ENCODE measurements at places on chromosomes 4 and X.

GRCh38 chrX:108734426-108734825 is 1.9 kb downstream of the IRS4 start:
- no peak for DNase-seq

DNA sequence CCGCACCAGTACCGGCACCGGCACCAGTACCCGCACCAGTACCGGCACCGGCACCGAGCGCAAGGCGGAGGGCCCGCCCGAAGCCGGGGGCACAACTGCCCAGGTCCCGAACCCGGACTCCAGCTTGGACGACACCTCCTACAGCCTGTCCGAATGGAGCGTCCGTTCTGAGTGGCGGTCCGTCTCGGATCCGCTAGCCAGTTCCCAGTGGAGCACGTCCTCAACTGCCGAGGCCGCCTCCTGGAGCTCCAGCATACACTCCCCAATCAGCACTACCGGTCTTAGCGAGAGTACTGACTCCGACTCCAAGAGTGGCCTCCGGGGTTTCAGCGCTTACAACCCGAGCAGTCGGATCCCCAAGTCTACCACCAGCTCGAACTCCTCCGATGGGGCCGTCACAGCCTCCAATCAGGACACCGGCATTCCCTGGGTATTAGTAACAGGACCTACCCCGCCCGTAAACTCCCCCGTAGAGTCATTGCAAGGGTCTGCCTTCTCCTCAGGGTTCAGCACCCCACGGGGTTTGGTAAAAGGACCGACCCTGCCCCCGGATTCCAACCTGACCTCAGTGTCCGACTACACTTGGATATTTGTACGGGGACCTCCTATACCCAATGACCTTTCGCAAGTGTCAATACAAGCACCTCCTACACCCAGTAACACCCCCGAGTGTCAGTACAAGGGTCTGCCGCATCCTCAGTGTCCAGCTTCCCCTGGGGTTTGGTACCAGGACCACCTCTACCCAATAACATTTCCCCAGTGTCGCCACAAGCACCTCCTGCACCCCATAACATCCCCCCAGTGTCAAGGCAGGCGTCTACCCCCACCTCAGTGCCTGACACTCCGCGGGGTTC is 721 bp upstream of the MAOA start:
- peak; percentile 21 for DNase-seq

DNA sequence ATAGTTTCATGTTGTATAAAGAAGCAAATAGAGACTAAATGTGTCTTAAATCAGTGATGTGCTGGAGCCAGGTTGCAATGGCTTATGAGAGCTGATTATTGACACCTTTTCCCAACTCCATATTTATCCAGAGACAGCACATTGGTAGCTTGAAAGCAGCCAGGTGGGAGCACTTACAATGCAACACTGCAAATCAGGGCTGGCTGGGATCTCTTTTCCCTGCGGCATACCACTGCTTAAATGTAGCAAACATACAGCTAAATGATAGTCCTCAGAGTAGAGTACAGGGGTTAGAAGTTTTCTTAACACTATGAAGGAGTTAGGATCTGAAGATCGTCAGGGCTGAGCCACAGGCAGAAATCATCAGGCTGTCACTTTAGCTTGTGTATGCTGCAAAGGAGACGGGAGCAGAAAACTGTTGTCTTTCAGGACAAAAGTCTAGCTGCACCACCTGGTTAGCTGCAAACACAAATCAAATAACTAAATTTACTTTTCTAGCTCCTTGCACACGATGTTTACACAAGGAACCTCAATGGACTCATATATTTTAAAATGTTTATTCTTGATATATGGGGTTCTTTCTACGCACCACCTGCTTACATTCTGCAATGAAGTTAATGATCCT is 527.3 kb downstream of the TLL1 start:
- DNase-seq: no peak

GRCh38 chrX:21873063-21873775 is 17.4 kb downstream of the YY2 start:
- no peak for DNase-seq

DNA sequence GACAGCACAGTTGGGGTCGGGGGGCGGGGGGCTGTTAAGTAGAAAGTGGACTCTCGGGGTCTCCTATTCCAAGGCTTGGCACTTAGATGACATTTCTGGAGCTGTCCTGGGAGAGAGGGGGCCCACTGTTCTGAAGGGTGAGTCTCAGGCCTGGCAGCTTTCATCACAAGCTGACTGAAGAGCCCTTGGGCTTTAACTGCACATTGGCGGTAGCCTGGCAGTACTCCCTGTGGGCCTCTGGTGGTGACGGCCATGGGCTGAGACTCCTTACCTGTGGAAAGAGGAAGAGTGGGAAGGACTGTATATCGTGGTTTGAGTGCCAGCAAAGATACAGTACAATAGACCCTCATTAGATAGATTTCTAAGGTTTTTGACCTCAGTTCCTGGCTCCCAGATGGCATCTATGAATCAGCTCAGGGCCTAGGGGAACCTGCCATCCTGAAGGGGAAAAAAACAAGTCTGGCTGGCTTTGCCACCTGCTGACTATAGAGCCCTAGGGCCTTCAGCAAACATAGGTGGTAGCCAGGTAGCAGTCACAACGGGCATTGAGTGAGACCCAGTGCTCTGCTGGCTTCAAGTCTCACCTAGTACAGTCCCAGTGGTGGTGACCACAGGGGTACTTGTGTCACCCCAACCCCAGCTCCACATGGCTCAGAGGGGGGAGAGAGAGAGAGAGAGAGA is 87.9 kb downstream of the ANKRD17 start:
- no peak for DNase-seq

DNA sequence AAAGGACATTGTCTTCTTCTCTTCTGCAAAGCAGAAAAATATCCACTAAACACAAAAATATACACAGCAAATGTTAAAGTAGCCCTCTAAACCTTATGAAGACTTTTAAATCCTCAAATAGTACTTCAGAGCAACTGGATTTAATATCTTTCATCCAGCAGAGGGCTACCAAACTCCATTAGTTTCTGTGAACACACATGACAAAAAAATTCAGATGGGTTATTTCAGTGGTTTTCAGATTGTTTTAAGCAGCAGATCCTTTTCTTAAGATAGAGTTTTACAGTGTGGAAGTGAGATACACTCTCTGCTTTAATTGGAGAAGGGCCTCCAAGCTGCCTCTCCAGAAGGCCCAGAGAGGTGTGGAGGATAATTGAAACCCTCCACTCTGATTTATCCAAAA is 56.7 kb downstream of the ANK2 start:
- DNase-seq: no peak

DNA sequence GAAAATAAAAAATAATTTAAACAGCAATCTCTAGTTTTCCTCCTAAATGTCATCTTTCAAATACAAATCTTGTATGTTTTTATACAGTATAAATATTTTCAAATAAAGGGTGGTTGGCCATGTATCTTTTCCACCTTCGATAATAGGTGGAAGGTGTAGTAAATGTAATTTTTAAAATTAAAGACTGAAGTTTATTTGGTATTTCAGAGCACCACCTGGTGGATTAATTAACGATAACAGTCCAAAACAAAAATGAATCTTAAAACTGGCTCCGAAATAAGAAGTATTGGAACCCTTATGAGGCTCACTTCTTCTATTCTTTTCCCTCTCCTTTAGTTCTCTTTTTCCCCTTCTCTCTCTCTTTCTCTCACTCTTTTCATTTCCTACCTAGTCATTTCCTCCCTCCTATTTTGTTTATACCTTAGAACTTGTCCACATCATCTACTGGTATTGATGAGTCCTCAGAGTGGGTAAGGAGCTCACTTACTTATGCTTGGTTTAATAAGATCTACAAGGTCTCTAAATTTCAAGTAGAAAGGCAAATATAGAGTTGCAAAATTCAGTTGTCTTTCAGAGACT is 82.9 kb upstream of the EXOC1L start:
- no peak for DNase-seq

DNA sequence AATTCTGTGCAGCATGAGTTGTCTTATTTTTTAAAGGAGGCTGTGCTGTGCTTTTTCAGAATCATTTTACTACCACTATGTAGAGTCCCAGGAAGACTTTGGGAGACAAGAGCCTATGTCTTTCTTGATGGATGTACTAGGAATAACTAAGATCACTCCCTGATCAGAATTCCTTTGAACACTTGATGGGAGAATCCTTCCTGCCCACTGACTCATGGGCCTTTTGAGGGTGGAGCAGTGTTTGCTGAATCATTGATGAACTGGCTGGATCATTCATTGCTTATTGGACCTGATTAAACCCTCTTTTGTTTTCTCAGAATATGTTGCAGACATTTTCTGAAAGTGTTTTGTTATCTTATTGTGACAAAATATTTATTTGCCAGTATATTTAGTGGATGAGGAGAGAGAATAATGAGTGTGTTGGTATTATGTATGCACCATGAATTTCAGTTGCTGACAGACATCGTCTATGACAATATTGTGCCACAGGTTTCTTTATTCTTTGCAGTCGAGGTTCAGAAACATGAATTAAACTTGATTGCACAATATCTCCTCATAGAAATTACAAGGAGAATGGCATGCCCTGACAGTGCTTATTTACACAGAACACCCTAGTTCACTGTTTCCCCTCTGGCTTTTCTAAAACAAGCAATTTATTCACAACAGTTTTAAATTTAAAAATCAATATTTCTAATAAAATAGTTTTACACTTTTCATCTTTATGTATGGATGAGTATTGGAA is 36.3 kb downstream of the POU4F2 start:
- no peak for DNase-seq

DNA sequence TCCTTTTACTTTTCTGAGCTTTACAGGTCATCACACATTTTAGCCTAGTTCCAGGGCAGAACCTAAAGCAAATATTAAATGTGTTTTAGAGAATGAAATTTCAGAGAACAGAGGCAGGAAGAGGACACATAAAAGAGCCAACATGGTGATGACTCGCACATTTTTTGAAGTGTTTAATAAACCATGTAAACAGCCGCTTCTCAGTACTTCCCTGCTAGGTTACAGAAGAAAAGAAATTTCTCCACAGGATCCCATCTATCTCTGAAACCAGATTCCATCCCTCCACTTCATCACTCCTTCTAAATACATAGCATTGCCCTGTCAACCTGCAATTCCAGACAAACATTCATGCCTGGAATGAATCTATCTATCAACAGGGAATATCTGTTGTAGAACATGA is 949.5 kb upstream of the PCDH7 start:
- no peak for DNase-seq

DNA sequence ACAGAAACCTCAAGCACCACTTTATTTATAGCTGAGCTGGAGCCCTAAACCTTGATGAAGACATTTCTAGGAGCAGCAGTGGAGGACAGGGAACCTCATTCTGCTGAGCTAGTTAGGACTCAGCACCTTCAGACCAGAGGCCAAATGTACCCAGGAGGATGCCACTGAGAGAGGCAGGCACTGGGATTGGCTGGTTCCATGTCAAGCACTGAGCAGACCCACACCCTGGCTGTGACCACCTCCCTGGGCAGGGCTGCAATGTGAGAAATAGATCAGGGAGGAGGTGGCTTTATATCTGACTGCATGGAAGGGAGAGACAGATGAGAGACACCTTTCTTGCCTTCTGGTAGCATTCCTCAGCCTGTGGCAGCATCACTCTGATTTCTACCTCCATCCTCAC is 304.6 kb downstream of the STK32B start:
- no peak for DNase-seq

DNA sequence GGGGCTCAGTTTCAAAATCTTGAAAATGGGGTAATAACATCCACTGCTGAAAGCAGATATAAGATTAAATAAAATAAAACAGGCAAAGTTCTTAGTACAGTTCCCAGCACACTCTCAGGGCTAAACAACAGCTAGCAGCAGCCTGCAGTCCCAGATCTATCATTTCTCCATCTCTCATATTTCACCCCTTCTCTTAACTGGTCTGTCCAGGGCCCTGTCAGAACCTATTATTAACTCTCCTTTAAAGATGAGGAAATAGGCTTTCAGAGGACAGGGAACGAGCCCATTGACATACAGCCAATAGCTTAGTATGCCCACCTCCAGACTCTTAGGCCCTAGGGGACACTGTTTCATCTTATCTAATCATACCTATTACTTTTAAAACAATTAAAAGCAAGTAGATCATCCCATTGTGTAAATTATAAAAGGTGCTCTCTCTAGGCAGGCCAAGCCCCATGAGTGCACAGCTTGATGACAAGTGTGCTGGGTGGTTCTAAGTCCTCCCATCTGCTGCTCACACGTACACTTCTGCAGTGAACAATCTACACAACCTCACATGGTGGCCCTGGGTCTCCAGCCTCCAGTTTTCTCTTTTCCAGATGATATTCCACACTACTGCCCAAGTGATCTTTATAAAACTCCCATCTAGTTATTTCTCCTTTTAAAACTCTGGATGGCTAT is 119.0 kb downstream of the APBB2 start:
- DNase-seq: no peak

- DNase-seq: no peak
These were observed 209.7 kb downstream of the NWD2 start for GRCh38 chr4:37453999-37454800.

DNA sequence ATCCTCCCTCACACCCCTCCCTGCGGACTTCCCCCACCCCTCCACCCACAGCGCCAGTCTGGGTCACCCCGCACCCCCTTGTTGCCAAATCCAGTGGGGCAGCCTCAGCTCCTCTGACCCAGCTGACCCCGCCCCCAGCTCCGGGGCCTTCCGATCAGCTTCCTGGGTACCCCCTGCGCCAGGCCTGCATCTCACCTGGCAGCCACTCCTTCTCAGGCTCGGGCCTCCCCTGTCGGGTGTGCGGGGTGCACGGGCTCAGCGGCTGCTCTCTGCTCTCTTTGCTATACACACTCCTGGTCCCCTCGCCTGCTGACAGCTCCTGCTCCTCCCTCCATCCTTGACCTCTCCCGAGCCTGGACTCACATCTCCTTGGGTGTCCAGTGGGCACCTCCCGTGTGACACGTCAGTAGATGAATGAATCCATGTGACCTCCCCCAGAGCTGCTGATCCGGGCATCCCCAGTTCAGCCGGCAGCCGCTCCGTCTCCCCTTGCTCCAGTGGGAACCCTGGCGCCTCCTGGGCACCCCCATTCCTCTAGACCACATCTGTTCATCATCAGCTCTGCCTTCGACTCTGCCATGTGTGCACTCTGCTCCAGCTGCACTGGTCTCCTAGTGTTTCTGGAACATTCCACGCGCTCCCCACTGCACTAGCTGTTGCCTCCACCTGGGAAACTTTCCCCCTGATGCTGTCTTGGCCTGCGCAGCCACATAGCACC is 9.9 kb downstream of the CFAP99 start:
- no peak for DNase-seq

GRCh38 chr4:10108818-10109783 is 7.5 kb downstream of the WDR1 start:
- peak; percentile 48 for DNase-seq

DNA sequence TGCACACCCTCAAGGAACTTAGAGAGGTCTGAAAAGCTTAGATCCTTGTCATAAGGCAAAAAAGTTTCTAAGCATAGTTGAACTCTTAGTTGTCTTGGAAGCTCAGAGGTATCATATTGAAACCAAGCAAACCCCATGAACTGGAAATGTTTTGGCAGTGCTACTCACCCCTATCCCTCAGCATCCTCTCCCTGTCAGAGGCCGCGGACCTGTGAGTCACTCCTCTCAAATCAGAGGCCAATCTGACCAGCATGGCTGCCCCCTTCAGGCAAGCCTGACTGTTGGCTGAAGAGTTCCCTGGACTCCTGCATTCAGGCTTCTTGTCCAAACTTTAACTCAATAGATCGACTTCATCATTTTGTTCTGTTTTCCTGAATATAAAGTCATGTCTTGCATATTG is 69.4 kb downstream of the KCNIP4 start:
- no peak for DNase-seq
